ENCODE measurements at places on chromosomes 1 and 21. TPM values are rescaled to one million over a fixed set of nuclear protein-coding genes. Genes with fewer than 3 reads are reported as not detected.

NBPF11 gene
- 20.9 TPM for total RNA-seq

DNA sequence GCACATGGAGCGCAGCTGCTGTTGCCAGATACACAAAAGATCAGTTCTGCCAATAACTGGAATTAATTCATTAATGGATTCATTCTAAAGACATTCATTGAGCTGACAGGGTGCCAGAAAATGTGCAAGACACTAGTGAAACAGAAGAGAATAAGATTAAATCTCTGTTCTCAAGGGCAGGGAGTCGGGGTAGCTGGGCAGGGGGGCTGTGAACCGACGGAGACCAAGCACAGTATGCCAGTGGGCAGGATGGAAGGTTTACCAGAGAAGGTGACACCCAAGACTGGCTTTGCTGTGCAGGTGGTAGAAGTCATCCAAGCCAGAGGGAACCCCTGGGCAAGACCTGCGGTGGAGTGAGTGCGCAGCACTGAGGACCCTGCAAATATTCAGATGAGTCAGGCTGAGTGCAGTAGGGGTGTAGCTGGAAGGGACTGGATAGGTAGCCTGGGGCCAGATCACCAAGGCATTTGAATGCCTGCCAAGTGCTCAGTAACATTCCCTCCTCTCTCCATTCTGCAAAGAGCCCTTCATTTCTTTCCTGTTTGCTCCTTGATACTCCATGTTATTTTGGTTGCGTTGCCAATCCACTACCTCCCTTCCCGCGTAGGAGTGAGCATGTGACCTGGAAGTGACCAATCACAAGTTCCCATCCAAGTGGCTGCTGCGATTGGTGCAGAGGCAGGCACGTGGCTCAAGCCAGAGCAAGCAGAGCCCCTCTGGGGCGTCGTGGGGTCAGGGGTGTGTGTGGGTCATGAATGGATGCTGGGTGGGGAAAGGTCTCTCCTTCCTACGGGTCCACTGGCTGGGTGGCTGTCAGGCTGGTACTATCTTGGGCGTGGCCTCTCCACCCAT lies 413.1 kb downstream of the PTPRU start:
- no peaks in the 10 kb centered on the region for H3K36me3 ChIP-seq
- no peaks in the 10 kb centered on the region for H3K4me1 ChIP-seq
- no peak overlapping the region for H3K4me3 ChIP-seq

- H3K4me3 ChIP-seq, result no peak overlapping the region
- H3K36me3 ChIP-seq, result no peaks in the 10 kb centered on the region
- peaks cover 28% of the 10 kb centered on the region for H3K27me3 ChIP-seq
- no peak for DNase-seq
- H3K27ac ChIP-seq, result no peak overlapping the region
- H3K4me1 ChIP-seq, result no peaks in the 10 kb centered on the region
These were observed 22.3 kb upstream of the ATP5PO start for GRCh38 chr21:33937931-33938339.

LCE5A gene
- total RNA-seq, result not detected

DNA sequence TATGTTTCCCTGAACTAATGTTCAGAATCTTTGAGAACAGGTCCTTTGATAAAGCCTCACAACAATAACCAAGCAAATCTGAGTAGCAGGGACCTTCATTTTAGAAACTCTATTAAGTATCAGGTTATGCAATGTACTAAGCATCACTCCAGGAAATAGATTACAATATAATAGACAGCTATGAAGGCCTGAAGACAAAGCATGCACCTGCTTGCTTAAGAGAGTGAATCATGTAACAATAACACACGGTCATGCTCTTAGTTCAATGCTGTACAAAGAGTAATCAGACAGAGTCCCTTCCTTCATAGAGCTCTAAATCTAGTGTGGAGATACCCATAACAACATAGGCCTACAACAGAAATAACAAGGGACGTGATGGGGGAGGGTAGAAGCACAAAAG lies 8.1 kb upstream of the CMPK1 start:
- no peak overlapping the region for H3K27ac ChIP-seq
- no peaks in the 10 kb centered on the region for H3K4me1 ChIP-seq
- no peak for DNase-seq
- H3K27me3 ChIP-seq, result no peaks in the 10 kb centered on the region
- H3K36me3 ChIP-seq, result no peaks in the 10 kb centered on the region
